ENCODE measurements at places on chromosomes 7 and 10.

GRCh38 chr7:106844279-106844997, 20.6 kb upstream of the PIK3CG start:
- no peak for DNase-seq

DNA sequence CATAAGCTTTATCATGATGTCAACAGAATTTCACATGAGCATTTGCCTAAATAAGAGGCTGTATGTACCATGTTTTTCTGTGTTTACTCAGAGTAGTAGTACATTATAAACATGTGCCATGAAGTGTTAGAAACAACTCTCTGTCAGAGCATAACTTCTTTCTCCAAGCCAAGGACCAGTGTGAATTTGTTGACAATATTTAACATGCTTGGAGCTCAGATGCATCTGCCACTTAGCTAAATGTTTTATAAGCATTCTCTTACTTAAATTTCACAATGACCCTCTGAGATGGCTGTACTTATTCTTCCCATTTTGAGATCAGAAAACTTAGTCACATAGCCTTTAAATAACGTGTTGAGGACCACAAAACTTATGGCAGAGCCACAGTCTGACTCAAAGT, 105.0 kb downstream of the SEMA3D start:
- DNase-seq: no peak

DNA sequence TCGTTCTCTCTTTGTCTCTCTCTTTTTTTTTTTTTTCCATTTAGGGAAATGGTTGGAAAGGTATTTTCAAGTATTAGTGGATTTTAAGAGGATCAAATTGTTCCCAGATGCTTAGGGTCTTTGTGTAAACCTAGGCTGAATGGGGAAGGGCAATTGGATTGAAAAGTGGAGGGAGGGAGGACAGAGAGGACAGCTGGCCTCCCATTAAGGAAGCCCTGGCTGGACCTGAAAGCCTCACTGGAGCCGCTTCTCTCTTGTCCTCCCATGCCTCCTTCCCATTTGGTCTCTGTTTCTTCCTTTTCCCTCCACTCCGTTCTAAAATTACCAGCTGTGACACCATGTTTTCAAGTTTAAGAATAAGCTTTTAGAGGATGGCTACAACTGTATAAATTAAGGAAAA, 104.1 kb downstream of the TACC2 start:
- no peak for DNase-seq

GRCh38 chr10:128777342-128777741, 651.1 kb upstream of the MKI67 start:
- DNase-seq: no peak

- DNase-seq: no peak
Measured at GRCh38 chr7:40640566-40640965, 505.8 kb downstream of the SUGCT start.

DNA sequence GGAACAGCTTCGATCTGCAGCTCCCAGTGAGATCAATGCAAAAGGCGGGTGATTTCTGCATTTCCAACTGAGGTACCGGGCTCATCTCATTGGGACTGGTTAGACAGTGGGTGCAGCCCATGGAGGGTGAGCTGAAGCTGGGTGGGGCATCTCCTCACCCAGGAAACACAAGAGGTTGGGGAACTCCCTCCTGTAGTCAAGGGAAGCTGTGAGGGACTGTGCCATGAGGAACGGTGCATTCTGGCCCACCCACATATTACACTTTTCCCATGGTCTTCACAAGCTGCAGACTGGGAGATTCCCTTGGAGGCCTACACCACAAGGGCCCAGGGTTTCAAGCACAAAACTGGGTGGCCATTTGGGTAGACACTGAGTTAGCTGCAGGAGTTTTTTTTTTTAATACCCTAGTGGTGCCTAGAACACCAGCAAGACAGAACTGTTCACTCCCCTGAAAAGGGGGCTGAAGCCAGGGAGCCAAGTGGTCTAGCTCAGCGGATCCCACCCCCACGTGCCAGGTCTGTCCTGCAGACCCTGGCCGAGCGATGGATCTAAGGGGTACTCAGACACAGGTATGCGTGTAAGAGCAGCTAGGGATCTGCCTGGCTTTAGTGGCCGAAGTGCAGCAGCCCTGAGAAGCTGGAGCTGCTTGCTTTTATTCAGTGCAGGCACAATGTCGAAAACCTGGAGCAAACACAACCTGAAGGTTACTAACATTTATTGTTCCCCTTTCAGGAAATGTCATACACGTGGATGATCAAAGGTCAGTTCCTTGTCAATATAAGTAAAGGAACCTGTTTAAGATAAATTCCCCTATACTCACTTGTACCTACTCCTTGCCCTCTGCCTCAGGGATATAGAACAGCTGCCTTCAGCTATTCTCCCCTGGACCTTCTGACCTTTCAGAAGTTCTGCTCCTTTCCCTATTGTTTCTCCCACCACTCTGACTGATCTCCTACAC, 3.1 kb upstream of the SAMD9 start:
- no peak for DNase-seq

GRCh38 chr10:70158113-70158512, 11.6 kb upstream of the TYSND1 start:
- DNase-seq: no peak

- DNase-seq: no peak
Measured at GRCh38 chr7:771234-772004, 44.3 kb upstream of the PRKAR1B start.

GRCh38 chr7:111540199-111540815, 22.0 kb downstream of the IMMP2L start:
- no peak for DNase-seq

DNA sequence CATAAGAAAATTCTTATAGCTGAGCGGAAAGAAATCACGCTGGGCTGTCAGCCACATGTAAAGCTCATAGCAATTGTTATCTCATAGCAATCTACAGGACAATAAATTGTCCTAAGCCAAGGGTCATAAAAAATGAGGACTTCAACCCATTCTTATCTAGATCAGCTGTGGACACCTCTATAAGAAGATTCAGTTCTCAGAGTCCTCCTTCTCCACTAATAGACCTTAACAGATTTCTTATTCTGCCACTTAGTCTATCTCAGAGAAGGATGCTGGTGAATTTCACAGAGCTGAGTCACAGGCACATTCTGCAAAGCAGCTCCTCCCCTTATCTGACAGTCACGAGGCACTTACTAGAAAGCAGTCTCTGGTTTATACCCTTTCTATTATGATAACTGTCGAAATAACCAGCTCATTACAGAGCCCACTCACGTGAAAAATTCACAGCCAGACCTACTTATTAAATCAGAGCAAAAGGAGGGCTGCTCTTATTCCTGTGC, 185.3 kb upstream of the PCLO start:
- DNase-seq: no peak

DNA sequence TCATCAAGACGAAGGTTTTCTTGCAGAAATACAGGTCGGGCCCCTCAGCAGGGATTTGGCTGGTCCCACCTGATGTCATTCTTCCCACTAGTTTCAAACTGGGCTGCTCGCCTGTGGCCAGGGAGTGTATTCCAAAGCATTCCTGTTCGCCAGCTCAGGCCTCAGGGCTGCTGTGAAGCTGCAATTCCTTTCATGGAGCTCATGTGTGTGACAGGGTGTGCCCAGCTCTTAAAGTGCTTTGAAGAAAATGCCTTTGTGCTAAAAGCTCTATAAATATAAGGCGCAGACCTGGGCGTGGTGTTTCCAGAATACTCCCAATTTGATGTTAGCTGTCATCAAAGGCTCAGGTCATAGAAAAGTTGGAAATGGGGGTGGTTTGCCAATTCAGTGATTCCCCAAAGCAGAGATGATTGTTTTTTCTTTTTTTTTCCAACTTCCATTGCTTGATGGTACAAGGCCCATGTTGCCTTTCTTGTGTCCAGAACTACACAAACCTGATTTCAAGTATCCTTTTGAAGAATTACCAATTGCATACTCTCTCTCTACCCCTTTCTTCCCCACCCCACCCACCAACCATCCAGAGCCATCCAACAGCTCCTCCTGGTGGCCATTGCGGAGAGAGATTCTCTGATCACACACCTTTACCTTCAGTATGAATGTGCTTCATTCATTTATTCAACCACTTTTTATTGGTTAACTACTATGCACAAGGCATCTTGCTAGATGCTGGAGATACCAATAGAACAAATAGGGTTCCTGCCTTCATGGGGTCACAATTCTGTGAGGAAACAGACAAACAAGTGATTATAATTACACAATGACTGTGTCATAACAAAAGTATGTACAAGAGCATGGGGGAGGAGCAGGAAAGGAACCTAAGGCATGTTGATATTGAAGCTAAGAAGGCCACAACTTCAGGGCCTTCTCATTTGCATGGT, 297.3 kb upstream of the LYZL1 start:
- DNase-seq: peak; percentile 64

GRCh38 chr7:3589752-3590151, 288.7 kb downstream of the SDK1 start:
- DNase-seq: no peak

DNA sequence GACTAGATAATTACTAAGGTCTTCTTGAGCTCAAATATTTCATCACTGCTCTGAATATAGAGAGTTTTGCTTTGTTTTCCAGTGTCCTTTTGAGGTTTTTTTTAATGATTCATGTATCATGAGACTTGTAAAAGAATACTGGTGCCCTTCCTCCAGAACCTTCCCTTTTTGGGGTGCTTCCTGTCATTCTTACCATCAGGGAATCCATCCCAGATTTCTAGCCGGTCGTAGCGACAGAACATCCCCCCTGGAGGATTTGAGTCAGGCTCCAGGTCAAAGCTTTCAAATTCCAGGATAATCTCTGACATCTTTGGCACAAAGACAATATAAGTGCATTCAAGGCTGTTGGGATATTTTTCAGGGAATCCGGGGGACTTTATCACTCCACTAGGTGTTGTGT, 71.0 kb downstream of the NRP1 start:
- DNase-seq: no peak

GRCh38 chr10:27447540-27447939, 56.6 kb upstream of the RAB18 start:
- no peak for DNase-seq

- no peak for DNase-seq
Measured at GRCh38 chr10:2150288-2150687, 413.0 kb upstream of the ADARB2 start.

GRCh38 chr7:83921941-83922607, 272.5 kb downstream of the SEMA3A start:
- peak; percentile 24 for DNase-seq

- no peak for DNase-seq
Measured at GRCh38 chr7:50584793-50585408, 19.7 kb upstream of the DDC start.

- DNase-seq: no peak
Measured at GRCh38 chr10:6563731-6564130, 16.3 kb downstream of the PRKCQ start.

- no peak for DNase-seq
Measured at GRCh38 chr10:112045938-112046337, 137.6 kb downstream of the GPAM start.

All from NCI-H748 treated with DMSO at 0.1 percent for 48 hours (cell line).